Activated naive CD8-positive, alpha-beta T cell treated with anti-CD3 and anti-CD28 coated beads, Interleukin-2, amount 10 ng/mL, durations not matched to agents 7 days and 5 days (primary cell): ENCODE measurements at places on chromosomes 7 and 10. TPM values are rescaled to one million over a fixed set of nuclear protein-coding genes. Genes with fewer than 3 reads are reported as not detected.

Gene SLC39A12
- total RNA-seq = not detected

DNA sequence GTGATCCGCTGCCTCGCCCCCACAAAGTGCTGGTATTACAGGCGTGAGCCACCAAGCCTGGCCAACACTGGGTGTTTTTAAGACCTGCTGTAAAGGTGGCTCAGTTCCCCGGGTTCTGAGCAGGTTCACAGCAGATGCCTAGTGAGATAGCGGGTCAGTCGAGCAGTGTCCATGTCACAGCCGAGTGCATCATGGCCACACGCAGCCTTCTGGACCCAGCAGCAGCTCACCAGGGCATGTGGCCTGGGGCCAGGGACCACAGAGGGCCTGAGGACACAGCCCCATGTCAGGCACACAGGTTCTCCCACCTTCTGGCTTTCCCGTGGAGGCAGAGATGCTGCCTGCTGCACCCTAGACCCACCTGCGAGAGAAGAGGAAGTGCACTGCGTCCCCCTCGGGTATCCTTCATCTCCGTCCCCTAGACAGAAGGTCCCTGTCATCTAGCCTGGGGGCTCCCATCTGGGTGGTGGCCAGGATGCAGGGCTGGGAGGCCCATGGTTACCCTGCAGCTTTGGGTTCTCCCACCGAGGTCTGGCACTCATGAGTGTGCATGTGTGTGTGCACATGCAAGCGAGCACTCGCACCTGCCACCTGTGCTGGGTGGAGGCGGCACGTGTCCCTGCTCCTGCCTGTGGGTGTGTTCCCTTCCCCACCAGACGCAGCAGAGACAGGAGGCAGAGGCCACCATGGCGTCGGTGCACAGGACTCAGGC is 98.6 kb downstream of the NKX6-2 start:
- no peak for DNase-seq

Gene COL28A1
- total RNA-seq = not detected

DNA sequence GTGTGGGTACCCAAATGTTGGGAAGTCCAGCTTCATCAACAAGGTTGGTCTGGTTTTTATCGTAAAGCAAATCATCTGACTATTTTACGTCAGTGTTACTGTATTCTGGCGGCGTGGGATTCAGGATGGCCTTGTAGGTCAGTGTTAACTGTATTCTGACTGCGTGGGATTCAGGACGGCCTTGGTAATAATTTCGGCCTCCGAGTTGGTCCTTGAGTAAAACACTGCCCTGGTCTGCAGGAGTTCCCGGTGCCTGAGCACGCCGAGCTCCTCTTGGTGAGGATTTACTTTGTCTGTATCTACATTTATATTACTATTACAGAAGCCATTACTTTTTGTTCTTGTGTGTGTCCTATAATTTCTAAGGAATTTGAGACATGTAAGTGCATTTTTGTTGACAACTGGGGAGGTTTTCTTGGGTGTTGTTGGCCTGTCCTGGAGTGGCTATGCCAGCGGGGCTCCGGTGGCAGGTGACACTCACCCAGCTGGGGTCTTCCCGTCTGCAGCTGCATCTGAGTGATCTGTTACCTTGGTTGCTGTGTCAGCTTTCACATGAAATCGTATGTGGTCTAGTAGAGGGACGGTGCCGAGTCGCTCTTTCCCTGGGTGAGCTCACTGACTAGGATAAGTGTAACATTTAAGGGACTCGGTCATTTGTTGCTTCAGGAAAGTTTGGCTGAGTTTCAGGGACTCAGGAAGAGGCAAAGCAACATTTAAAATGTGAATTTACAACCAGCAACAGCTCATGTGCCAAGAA is 9.2 kb downstream of the GTPBP4 start:
- no peak for DNase-seq

GRCh38 chr10:4129866-4130477 is 345.0 kb upstream of the KLF6 start:
- DNase-seq = no peak

Gene LHFPL3
- total RNA-seq = not detected

- no peak for DNase-seq
Measured at GRCh38 chr10:28087661-28088351, 88.9 kb upstream of the ODAD2 start.

- DNase-seq = no peak
Measured at GRCh38 chr10:124534231-124534798, 72.7 kb downstream of the LHPP start.

DNA sequence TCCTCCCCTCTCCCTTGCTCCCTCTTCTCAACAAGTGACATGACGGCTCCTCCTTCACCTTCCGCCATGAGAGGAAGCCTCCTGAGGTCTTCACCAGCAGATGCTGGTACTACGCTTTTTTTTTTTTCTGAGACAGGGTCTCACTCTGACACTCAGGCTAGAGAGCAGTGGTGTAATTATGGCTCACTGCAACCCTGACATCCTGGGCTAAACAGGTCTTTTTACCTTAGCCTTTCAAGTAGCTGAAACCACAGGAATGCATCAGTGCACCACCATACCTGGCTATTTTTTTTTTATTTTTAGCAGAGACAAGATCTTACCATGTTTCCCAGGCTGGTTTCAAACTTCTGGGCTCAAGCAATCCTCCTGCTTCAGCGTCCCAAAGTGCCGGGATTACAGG is 43.6 kb downstream of the MDH2 start:
- no peak for DNase-seq

DNA sequence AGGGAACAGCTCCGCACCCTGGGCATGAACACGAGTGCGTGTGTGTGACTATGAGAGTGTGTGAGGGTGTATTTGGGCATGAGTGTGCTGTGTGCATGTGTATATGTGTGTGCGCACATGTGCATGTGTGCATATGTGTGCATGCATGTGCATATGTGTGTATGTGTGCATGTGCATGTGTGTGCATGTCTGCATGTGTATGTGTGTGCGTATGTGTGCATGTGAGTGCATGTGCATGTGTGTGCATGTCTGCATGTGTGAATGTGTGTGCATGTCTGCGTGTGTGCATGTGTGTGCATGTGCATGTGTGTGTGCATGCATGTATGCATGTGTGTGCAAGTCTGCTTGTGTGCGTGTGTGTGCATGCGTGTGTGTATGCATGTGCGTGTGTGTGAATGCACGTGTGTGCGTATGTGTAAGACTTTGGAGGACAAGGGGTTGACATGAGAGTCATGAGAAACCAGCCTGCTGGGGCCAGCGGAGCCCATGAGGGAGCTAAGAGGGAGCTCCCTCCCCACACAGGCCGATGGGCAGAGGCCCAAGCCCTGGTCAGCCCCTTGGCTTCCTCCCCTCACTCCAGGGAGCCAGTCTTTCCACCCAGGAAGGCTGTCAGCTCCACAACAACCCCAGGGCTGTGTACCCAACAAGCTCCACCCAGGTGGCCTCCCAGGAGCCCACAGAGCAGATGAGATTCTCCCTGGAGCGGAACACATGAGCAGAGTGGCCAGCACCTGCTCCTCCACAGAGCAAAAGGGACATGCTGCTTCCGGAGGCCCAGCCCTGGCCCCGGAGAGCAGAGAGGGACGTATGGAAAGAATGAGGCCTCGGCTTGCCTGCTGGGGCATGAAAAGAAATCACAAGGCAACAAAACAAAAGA is 142.5 kb upstream of the PPP2R2D start:
- DNase-seq = no peak

GRCh38 chr7:47500103-47500563 is 81.8 kb downstream of the TNS3 start:
- no peak for DNase-seq

DNA sequence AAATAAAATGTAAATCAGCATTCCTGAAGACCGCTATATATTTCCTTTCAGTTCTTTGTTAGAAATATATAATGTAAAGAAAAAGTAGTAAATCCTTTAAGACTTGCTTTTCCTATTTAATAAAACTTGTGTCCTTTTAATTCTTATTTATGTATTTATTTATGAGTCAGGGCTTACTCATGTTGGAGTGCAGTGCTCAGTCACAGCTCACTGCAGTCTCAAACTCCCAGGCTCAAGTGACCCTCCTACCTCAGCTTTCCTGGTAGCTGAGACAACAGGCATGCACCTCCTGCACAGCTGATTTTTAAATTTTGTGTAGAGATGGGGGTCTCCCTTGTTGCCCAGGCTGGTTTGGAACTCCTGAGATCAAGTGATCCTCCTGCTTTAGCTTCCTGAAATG is 724.5 kb downstream of the ANKRD7 start:
- DNase-seq = no peak

Gene AFAP1L2
- 3.8 TPM for total RNA-seq

- no peak for DNase-seq
Measured at GRCh38 chr10:59020502-59020901, 155.9 kb upstream of the PHYHIPL start.

Gene HHEX
- total RNA-seq = not detected

DNA sequence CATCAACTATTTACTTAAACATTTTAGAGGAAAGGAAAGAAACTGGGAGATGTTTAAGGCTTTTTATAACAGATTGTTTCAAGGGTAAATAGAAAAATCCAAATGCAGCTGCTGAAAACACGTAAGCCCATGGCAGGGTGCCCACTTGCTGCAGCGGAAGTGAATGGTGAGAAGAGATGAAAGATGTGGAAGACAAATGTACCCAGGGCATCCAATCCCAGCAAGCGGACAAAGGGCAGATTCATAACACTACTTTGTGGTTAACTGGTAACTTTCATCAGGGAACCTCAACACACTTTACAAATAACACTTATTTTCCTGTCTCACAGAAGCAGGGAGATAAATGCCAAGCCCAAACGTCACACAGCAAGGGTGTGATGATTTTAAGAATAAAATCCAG is 358.4 kb downstream of the KCNMA1 start:
- DNase-seq = no peak

DNA sequence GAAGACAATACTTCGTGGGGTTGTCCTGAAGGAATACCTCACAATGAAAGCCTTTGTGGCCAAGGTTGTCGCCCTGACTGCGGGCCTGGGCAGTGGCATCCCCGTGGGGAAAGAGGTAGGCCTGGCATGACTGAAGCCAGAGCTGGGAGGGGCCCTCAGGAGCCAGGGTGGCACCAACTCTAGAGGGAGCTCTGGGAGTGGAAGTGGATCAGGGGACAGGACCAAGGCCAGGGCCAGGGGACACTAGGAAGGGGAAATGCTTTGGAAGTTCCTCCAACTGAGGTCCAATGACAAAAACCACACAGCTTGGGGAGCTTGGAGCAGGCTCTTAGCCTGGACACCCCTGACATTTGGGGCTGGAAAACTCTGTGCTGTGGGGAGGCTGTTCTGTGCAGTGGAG is 5.8 kb downstream of the CLCN1 start:
- DNase-seq = no peak

GRCh38 chr10:103605359-103606096 is 112.0 kb downstream of the NEURL1 start:
- peak; percentile 50 for DNase-seq

GRCh38 chr7:125427676-125428075 is 498.1 kb upstream of the POT1 start:
- DNase-seq = no peak

GRCh38 chr7:128591705-128592104 is 80.4 kb upstream of the GARIN1A start:
- DNase-seq = no peak

- DNase-seq = no peak
Measured at GRCh38 chr7:65390588-65390987, 16.9 kb downstream of the ZNF92 start.

Gene NUTM2E
- not detected for total RNA-seq

Gene MYL10
- not detected for total RNA-seq

DNA sequence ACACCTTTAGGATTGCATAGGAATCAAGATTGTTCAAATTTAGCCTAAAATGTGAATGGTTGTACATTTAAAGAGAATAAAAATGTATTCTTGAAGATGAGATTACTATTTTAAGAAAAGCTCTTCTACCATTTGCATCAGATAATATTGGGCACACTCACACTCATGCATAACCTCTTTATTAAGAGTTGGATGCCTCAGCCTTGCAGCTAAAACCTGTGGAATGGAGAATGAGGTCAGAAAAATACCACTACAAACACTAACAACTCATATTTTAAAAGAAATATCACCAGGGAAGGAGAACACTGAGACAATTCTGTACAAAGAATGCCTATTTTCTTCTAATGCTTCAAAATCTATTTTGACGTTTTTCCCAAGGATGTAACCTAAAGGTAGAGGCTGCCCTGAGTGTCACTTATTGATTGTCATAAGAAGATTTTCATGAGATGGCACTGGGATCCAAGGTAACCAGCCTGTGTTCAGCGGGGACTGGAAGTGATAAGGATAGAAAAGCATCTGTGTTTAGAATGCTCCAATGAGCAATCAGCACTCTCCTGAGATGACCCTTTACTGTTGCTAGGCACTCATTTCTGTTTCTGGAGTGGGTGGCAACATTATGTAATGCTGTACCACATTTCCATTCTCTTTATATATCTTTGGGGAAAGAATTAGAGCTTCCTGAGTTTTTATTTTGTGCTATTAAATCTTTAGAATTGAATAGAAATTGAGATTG is 26.6 kb downstream of the REEP3 start:
- no peak for DNase-seq

DNA sequence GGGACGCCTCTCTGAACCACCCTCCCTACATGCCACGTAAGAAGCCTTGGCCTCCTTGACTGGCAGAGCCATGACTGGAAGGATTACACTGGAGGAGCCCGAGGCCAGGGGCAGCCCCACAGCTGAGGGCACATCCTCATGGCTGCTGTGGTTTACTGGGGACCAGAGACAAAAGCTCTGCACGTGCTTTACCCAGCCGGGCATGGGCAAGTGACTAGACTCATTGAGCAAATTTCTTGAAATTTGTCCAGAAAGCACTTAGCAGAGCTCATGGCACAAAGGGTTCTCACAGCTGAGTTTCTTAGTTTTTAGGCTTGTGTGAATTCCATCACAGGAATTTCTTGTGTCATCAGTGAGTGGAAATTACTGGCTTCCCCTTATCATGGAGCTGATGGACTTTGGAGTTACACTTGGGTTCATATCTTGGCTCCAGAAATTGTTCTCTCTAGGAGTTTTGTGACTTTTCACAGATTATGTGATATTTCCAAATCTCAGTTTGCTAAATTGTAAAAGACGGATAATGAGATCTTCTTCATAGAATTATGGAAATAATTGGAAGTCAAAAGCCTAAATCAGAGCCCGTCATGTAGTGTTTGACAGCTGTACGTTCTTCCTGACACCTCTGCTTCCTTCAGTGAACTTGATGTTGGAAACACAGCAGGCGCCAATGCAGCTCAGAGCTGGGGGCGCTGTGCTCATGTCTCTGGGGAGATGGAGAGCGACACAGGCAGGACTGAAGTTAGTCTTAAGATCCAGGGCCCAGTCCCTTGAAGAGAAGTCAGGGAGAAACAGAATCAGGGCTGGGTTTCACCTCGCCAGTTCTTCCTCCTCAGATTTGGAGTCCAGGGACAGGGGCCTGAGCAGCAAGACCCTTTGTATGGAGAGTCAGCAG is 47.7 kb upstream of the MGAM2 start:
- DNase-seq = no peak

DNA sequence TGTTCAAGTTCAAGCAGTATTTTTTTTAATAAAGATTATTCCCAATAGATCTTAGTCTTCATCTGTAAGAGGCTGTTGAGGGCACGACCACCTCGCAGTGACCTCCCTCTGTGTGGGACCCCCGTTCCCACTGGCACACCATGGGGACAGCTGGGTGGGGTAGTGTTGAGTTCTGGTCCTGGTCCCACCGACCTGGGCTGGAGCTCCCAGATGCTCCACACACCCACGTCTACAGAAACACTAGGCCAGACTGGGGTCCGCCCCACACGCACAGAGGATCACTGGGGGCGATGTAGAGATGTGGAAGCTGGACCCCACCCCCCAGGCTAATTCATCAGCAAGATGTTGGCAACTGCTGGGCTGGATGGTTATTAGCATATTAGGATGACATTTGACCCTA is 623.6 kb downstream of the PTPRN2 start:
- DNase-seq = no peak
